ENCODE measurements at places on chromosomes 6 and 20.
A peak's percentile ranks its signal among the peaks of the same experiment; 100 is the strongest.

DNA sequence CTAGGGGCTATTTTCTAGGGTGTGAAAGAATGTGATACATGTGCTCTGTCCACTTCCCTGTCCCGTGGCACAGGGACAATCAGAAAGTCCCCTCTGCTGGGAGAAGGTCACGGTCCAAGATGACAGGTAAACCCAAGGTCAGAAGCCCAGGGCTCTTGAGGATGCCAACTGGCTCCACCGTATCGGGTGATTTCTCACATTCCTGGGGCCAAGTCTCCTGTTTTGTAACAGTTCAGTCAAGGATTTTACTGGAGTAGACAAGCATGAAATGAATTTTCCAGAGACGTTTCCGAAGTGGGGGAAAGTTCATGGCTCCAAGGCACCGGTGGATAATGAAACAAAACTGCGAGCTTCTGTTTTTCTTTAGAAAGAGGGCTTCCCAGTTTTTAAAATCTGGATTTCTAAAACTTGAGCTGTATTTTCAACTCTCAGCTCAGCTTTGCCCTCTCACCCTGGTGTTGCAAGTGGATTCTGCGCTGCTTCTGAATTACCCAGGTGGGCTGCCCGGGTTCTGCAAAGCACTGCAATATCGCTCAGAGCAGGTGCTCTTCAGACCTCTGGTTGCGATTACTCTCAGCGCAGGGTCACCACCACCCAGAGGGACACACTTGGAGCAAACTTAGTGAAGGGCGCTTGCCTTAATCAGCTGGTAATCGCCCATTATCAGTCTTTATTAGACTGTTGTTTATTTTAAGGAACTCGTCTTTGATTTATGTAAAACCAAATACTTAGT, 64.4 kb upstream of the TMEM170B start:
- no peak for DNase-seq

- no peak for DNase-seq
Observed at GRCh38 chr6:163186527-163186926, 228.0 kb upstream of the QKI start.

DNA sequence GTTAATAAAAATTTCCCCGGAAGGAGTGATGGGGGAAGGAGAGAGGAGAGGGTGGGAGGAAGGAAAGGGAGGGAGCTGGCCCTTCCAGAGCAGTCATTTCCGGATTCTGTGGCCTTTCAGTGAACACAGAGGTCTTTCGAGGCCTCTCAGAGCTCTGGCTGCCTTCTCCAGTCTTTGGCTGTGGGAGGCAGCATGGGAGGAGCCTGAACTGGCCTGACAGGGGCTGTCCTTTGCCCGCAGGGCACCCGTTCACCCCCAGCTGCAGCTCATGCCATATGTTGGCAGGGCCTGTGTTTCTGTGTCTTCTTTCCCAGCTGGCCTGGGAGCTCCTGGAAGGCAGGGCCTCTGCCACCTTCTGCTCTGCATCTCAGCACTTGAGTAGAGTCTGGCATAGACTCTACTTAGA, 95.5 kb downstream of the PPP1R14C start:
- DNase-seq: peak; percentile 33

DNA sequence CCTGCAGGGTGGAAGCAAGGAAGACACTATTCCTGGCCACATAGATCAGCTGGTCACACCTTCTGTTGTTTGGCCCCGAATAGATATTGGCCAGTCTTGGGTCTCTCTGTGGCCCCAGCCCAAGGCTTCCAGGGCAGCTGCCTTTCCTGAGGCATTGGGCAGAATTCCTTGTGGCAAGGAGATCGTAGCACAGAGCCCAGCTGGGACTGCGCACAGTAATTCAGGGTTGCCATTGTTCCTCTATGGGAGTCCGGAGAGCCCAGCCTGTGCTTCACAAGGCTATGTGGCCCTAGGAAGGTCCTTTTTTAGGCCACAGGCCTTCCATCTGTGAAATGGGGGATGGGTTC, 6.9 kb downstream of the SGK2 start:
- DNase-seq: no peak

- DNase-seq: no peak
Observed at GRCh38 chr6:117137711-117138110, 127.6 kb upstream of the VGLL2 start.

DNA sequence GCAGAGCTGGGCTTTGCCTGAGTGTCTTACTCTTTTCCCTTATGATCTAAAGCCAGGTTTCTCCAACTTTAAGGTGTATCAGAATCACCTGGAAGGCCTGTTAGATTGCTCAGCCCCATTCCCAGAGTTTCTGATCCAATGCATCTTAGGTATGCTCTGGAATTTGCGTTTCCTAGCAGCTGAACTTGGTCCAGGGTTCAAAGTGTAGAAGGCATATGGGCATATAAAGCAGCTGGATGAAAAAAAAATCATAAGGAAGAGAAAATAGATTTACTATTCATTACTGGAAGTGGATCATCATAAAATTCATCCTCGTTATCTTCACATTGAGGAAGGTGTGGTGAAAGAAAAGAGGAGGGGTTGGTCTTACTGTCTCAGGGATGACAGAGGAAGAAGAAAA, 56.8 kb upstream of the CDKAL1 start:
- no peak for DNase-seq

DNA sequence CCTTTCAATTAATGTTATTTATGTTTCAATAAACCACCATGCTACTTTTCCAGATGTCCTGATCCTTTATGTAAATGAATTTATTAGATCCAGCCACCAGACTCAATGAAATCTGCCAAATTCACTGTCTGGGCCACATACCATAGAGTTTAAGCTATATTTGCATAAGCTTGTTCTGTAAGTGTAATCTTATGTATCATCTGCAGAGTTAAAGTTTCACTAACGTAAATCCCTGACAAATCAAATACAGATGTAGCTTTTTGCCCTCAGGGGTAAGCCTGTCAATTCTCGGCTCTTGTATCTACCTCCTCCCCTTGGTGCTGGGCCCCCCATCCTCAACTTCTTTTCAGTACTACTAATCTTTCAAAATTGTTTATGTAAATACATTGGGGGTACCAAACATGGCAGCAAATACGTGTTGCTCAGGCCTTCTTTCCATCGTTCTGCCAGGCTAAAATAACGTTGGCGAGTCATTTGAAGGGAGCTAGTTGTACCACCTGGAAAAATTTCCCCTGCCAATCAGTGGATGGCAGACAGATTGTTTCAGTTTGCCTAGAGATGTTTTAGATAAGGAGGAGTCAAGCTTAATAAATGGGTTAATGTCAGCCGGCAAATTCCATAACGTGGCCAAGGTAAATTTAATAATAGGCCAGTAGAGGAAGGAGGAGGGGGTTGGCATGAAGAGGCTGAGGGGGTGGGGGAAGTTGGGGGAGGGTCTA, 79.6 kb downstream of the RPS12 start:
- DNase-seq: no peak

DNA sequence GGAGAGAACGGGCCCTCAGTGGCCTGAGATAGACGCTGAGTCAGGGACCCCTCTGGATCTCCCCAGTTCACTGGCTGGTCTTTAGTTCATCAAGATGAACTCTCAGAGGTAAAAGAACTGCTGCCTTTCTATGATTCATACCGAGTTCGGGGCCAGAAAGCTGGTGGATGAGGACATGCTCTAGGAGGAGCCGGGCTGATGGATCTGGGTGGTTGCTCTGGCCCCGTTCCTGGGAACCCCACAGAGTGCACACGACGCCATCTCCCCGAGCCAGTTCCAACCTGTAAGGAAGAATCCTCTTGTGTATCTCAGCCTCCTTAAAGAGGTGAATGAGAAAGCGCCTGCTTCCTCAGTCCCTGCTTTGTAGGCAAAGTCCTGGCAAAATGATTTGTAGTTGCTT, 142.6 kb upstream of the PDE10A start:
- no peak for DNase-seq

DNA sequence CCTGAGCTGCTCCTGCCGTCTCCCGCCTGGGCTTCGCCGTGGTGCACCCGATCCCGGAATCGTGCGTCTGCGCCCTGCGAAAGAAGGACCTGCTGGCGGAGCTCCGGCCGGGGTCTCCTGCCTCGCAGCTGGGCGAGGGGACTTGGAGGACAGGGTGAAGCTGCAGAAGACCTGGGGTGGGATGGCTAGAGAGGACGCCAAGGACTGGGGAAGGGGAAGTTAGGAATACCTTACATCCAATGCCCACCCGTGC, 150.2 kb downstream of the PRL start:
- no peak for DNase-seq

DNA sequence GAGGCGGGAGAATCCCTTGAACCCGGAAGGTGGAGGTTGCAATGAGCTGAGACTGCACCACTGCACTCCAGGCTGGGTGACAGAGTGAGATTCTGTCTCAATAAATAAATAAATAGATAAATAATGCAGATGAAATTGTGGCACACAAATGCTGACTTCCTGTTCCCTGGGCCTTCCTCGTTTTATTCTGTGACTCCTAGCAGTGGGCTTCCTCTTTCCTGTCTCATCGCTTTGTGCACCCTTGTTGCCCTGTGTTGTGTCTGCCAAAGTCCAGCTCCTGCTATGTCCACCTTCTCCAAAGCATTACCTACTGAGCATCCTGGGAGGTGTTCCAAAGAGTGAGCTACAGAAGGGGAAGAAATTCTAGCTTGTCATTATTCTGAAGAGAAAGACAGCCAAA, 100.2 kb upstream of the TIAM2 start:
- DNase-seq: no peak

DNA sequence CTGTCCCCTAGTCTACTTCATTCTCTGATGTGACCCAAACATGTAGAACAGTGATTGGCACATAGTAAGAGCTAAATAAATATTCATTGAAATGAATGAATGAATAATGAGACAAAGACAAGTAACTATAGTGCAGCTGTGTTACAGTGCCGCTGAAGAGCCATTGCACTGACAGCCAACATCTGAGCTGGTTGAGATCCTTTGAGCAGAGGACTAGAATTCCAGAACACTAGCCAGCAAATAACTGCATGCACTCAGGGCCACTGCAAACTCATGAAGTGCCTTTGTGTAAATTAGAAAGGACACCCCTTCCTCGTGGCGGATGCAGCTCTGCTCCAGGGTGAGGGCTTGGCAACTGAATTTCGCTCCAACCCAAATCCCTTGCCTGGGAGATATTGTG, 230.3 kb upstream of the CDYL start:
- no peak for DNase-seq

- no peak for DNase-seq
Observed at GRCh38 chr6:119312875-119313338, 36.7 kb downstream of the MAN1A1 start.

GRCh38 chr6:14945461-14946185, 300.2 kb upstream of the JARID2 start:
- no peak for DNase-seq

DNA sequence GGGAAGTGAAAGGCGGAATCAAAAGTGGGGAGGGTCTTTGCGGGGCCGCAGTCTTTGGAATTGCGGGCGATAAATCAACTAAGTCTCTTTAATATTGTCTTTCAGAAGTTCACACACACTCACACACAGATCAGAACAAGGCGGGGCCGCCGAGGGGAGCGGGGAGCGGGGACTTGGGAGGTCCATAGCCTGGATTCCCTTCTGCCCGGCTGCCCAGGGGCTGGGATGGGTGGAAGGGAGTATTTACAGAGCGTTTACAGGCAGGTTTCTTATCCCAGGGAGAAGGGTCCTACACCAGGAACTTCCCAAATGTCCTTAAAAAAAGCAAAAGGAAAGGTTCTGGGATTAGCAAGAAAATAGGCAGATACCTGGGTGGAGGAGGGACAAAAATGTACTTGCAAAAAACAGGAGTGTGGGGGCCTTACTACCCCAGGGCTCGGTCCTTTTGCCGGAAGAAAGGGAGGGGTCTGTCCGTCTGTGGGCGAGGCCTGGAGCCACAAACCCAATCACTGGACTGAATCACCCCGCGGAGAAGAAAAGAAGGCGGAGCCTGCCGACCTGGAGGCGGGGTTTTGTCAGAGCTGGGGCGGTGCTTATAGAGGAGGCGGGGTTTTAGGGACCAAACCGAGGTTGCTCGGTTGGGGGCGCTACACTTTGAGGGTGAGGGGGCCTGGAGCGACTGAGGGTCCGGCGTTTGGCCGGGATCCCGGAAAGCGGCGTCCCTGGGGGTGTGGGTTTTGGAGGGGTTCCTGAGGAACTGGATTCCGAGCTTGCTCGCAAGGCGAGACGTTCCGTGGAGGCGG, 3.2 kb downstream of the PRRT1 start:
- DNase-seq: peak; percentile 89

- DNase-seq: no peak
Observed at GRCh38 chr20:44585057-44585963, 2.9 kb downstream of the PKIG start.

DNA sequence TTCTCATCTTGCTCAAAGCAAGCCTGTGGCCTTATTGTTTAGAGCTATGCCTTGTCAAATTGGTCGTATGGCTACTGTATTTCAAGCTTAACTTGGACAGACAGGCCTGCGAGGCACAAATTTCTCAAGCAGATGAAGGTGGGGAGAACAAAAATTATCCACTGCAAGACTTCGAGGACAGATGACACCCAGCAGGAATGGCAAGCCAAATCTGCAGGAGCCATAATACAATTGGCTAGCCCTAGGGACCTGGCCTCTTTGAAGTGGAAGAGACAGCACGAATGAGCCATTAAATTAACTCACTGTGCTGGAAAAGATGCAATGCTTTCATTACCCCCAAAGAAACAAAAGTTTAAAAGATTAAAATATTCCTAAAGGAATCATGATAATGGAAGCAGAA, 5.0 kb upstream of the BLOC1S5 start:
- DNase-seq: no peak

- no peak for DNase-seq
Observed at GRCh38 chr6:16698997-16699868, 62.0 kb downstream of the ATXN1 start.

GRCh38 chr6:125981571-125982185, 4.7 kb upstream of the TRMT11 start:
- DNase-seq: no peak

DNA sequence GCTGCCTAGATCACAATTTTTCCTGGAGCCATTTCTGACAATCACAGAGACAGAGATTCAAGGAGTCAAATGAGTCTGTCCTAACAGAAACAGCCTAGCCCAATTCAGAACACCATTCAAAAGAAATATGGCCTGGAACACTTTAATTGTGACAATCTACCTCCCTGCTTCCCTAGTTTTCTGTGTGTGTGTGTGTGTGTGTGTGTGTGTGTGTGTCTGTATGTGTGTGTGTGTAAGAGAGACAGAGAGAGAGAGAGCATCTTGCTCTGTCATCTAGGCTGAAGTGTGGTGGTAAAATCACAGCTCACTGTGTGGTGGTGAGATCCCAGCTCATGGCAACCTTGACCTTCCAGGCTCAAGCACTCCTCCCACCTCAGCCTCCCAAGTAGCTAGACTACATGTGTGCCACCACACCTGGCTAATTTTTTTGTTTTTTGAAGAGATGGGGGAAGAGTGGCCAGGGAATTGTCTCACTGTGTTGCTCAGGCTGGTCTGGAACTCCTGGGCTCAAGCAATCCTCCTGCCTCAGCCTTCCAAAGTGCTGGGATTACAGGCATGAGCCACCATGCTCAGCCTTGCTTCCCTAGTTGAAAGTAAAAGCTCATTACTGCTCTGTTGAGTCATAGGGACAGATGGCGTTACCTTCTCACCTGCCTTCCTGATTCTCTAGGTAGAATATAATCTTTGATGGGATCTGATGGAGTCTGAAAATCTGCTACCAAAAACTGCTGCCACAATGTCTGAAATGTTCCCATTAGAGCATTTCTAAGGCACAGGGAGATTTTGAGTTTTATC, 89.6 kb upstream of the BEND6 start:
- DNase-seq: no peak
